ENCODE measurements at places on chromosomes 13 and 19.
A peak's percentile ranks its signal among the peaks of the same experiment; 100 is the strongest.

DNA sequence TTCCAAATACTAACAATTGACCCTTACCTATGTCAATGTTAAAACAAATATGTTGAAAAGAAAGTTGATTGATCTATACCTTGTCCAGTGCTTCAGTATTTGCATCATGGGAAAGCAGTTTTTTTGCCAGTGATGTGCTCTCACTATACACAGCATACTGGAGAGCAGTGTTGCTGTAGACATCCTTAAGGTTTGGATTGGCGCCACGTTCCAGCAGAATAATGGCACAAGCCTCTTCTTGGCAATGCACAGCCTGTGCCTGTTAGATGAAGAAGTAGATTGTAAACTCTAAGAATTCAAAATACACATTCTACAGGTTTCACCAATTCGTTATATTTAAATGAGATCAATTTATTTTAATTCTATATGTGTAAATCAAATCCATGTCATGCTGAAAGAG is 43.9 kb upstream of the C1QTNF9B start:
- no peak for DNase-seq

GRCh38 chr13:42110410-42111155 is 62.1 kb downstream of the DGKH start:
- no peak for DNase-seq

- peak; percentile 26 for DNase-seq
Measured at GRCh38 chr19:12723641-12724426, at the start of gene TNPO2. TNPO2 (minus strand) TSS chr19:12723932; CDS start chr19:12720977, 2,955 bp downstream.

- DNase-seq = no peak
Measured at GRCh38 chr13:106471957-106472543, 63.4 kb downstream of the EFNB2 start.

DNA sequence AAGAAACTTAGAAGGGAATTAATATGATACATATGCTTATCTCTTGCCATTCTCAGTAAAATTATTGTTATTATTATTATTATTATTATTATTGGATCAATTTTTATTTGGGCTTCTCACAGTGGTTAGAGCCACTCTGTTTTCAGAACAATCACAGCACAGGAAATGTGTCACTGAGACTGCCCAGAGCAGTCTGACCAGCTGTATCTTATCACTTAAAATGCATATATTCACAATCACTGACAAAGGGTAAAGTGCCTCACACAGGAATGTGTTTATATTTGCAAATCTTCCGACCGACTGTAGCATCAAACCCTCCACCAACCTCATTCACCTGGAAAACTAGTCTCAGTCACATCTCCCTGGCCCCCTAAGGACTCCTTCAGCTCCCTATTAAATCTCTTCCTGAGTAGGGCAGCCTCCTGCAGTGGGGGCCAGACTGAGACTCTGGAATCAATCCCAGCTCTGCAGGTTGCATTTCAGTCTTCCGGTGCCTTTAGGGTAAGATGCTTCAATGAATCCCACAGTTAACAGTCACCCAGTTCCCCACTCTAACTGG is 738.3 kb upstream of the SLITRK5 start:
- no peak for DNase-seq

- no peak for DNase-seq
Measured at GRCh38 chr13:101514695-101515275, 62.3 kb downstream of the ITGBL1 start.

DNA sequence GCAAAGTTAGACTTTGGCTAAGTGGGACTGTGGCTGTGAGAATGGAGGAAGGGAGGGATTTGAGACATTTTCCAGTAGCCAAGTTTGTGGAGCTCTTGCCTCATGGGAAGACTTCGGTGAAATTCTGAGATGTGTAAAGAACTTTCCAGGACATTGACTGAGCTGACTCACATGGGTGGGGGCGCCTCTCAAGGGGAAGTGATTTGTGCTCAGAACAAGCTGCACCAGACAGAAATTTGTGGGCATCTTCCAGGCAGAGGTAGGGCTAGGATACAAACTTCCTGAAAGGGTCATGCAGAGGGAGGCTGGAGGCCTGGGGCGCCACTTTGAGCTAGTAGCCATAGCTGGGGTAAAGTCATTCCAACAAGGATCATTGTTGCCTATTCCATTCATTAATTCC is 9.8 kb upstream of the SIGLEC10 start:
- DNase-seq = no peak

DNA sequence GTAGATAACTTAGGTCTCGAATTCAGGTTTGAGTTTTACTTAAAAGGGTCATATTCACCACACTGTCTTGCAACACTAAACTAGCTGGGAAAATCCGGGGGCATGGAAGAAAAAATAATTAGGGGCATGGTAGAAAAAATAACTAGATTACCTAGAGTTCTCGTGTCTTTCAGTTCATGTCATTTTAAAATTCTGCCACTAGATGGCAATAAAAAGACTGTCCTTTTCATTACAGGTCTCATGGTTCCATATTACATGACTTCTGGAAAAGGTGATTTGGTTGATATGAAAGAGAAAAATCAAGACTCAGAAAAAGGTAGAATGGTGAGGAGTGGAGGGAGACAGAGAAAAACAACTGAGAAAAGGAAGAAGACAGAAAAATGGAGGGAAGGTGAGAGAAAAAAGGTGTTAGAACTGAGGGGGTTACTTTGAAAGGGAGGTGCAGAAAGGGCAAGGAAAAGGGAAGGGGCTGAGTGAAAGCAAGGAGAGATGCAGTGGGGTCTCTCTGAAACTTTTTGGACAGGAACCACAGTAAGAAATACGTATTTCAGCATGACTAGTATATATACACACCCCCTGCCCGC is 299.0 kb downstream of the KLF12 start:
- DNase-seq = no peak

- DNase-seq = peak; percentile 61
Measured at GRCh38 chr19:19602136-19602712, 16.3 kb downstream of the PBX4 start.

GRCh38 chr13:53683608-53684007 is 655.0 kb downstream of the OLFM4 start:
- no peak for DNase-seq

GRCh38 chr19:48569814-48570213 is 17.8 kb downstream of the SULT2B1 start:
- no peak for DNase-seq

DNA sequence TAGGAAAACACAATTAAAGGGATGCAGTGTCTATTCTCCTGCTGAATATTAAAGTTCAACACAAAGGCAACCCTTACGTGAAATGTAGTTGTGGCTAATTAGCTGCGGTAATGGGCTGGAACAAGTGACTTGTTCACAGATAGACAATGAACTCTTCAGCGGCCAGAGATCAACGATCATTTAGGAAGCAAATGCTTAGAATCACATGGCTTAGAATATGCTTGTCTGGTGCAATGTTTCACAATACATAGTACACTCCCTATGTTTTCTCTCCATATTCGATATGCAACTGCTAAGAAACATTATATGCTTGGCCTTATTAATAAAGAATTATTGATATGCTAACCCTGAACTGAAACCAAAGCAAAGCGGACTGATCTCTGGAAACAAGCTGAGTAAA is 25.7 kb upstream of the MTUS2 start:
- no peak for DNase-seq

DNA sequence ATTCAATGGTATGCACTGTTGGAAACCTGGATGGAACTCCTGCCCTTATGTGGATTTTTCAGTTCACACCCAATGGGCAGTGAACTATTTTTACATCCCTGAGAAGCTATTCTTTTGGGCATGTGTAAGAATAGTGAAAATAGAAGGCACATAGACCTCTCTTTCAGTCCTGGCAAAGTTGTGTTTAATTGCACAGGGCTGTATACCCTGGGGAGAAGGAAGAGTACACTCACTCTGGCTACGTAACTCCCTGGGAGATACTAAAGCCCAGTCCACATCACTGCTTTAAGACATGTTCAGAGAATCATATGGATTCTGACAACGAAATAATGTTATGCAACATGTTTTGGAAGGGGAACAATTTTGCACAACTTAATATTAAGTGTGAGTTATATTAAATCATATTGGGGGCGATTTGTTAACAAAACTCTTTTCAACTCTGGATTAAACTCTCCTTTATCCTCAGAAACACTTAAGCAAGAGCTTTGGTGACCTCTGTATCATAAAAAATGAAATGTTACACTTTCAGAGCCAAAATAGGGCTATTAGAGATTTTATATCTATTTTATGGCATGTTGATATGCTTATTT is 166.1 kb downstream of the DCT start:
- DNase-seq = no peak

- no peak for DNase-seq
Measured at GRCh38 chr13:76440568-76440967, 445.6 kb downstream of the KCTD12 start.

DNA sequence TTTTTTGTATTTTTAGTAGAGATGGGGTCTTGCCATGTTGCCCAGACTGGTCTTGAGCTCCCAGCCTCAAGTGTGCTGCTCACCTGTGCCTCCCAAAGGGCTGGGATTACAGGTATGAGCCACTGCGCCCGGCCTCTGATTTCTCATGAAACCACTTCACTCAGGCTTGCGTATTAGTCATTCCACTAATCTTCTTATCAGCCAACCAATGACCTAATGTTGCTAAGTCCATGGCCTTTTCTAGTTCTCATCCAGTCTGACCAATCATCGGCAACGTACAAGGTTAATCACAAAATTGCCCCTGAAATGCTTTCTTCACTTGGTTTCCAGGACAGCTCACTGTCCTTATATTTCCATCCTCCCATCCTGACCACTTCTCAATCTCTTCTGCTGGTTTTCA is 605.3 kb upstream of the SLC10A2 start:
- DNase-seq = no peak

DNA sequence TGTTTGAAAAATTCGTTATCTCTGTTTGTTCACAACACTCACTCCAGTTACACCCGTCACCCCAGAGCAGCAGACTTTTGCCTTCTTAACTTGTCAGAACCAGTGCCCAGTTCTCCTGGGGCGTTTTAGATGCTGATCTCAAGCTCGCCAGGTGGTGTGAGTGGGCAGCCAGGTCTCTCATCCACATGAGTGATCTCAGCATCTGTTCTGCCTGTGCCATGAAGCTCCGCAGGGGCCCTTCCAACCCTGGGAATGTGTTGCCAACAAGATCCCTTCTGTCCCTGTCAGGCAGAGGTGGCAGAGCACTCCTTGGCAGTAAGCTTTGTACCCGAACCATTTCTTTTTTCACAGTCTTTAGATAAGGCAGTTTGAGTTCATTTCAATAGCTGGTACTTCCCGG is 896.5 kb downstream of the UQCRFS1 start:
- no peak for DNase-seq

GRCh38 chr13:27495551-27495950 is 45.2 kb upstream of the MTIF3 start:
- no peak for DNase-seq
